ENCODE measurements at places on chromosomes 3 and 15.

- DNase-seq = peak; percentile 26
Measured at GRCh38 chr3:146589899-146590508, 15.1 kb downstream of the PLSCR5 start.

- DNase-seq = no peak
Measured at GRCh38 chr3:66477856-66478255, 23.0 kb downstream of the LRIG1 start.

GRCh38 chr3:122169911-122170310, 13.6 kb upstream of the CASR start:
- no peak for DNase-seq

GRCh38 chr15:72168131-72168807, 29.3 kb downstream of the GRAMD2A start:
- DNase-seq = no peak

GRCh38 chr3:143070977-143071551, 48.5 kb upstream of the CHST2 start:
- DNase-seq = no peak

DNA sequence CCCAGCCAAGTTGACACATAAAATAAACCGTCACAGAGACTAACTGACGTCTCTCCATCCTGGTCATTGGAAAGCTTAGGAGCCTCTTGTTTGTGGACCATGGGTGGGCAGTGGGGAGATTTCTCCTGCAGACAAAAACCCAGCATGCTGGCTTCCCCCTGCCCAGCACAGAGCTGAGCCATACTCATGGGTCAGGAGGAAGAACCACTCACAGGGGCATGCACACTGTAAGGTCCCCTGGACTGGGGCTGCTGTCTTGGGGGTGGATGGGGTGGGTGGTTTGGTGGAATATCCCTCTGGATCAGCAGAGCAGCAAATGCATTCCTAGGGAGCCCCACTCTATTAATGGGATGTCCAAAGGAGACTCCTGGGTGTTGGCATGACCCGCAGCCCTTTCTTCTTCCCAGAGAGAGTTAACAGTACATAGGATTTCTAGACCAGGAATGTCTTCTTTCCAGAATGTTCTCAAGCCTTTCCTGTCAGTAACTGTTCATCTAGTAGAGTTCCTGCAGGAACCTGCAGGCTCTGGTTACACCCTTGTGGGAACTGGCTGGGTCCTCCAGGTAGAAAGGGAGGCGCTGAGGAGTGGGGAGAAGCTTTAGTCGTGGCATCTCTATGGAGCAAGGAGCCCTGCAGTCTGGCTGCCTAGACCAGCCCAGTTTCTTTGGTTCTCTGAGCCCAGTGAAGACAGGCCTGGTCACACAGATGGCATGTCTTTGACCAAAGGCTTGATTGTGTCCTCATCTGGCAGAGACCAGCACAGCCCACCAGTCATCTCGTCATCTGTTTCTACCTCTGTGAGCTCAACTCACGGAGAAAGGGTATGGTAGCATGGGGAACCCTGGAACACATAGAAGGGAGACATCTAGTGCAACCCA, 73.4 kb upstream of the PRR23C start:
- no peak for DNase-seq

- DNase-seq = no peak
Measured at GRCh38 chr15:33314069-33314468, 3.3 kb downstream of the RYR3 start.

Measured in natural killer cell (primary cell).